Activated naive CD8-positive, alpha-beta T cell treated with anti-CD3 and anti-CD28 coated beads, Interleukin-2, amount 10 ng/mL, durations not matched to agents 7 days and 5 days (primary cell): ENCODE measurements at places on chromosomes 1 and 21. TPM values are rescaled to one million over a fixed set of nuclear protein-coding genes. Genes with fewer than 3 reads are reported as not detected.

Gene OR6K3
- total RNA-seq = not detected

Gene LRRIQ3
- total RNA-seq = 1.8 TPM

Gene TRIM46
- 12.4 TPM for total RNA-seq

Gene TSACC
- total RNA-seq = not detected

DNA sequence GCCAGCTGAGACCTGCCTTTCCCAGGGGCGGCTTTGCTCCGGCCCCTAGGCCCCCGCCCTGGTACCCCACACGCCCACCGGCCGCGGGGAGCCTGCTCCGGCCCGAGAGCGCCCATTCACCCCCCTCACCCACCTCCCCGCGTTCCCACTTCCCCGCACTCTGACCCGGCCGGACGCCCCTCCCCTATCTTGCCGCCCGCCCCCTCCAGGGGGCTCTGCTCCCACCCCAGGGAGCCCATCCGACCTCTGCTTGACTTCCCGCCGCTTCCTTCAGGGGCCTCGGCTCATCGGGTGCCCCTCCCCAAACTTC, 466 bp downstream of the HTR6 start:
- peaks cover 58% of the 10 kb centered on the region for H3K27me3 ChIP-seq
- no peaks in the 10 kb centered on the region for H3K36me3 ChIP-seq
- H3K4me1 ChIP-seq = peaks cover 7% of the 10 kb centered on the region
- peak overlapping the region; percentile 43 for H3K4me3 ChIP-seq
- H3K27ac ChIP-seq = no peak overlapping the region

- no peaks in the 10 kb centered on the region for H3K36me3 ChIP-seq
- H3K4me1 ChIP-seq = no peaks in the 10 kb centered on the region
- no peak overlapping the region for H3K4me3 ChIP-seq
- H3K27me3 ChIP-seq = peaks cover 9% of the 10 kb centered on the region
- DNase-seq = no peak
- no peak overlapping the region for H3K27ac ChIP-seq
Measured at GRCh38 chr1:220391491-220391890, 119.2 kb upstream of the RAB3GAP2 start.

GRCh38 chr1:36466370-36467026, 2.3 kb upstream of the MRPS15 start:
- H3K27ac ChIP-seq = no peak overlapping the region
- H3K36me3 ChIP-seq = peaks cover 6% of the 10 kb centered on the region

- no peaks in the 10 kb centered on the region for H3K36me3 ChIP-seq
- H3K4me3 ChIP-seq = no peak overlapping the region
- peaks cover 26% of the 10 kb centered on the region for H3K4me1 ChIP-seq
- no peak for DNase-seq
- H3K27ac ChIP-seq = no peak overlapping the region
Measured at GRCh38 chr1:54998100-54998499, 633 bp upstream of the BSND start.

DNA sequence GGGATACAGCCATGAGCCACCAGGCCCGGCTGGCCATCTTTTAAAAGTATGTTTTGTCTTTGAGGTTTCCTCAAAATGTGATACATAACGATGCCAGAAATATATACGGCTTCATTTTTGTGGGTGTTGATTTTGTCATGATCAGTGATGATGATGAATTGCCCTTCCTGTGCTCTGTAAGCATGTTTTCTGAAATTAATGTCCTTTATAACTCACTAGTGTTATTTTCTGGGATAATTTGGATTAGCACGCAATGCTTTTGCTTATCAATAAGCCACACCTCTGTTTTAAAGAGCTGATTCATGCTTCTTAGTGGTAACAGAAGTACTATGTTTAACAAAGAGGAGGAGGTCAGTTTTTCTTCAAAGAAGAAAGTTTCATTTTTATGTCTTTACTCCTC, 25.6 kb downstream of the PHACTR4 start:
- no peak for DNase-seq
- no peak overlapping the region for H3K27ac ChIP-seq
- H3K36me3 ChIP-seq = peaks cover 5% of the 10 kb centered on the region
- H3K27me3 ChIP-seq = no peaks in the 10 kb centered on the region
- H3K4me3 ChIP-seq = no peak overlapping the region
- H3K4me1 ChIP-seq = peaks cover 5% of the 10 kb centered on the region

GRCh38 chr1:223859058-223859457, 13.3 kb upstream of the TP53BP2 start:
- DNase-seq = no peak
- no peaks in the 10 kb centered on the region for H3K36me3 ChIP-seq
- no peak overlapping the region for H3K27ac ChIP-seq
- no peaks in the 10 kb centered on the region for H3K4me1 ChIP-seq
- no peak overlapping the region for H3K4me3 ChIP-seq
- peaks cover 9% of the 10 kb centered on the region for H3K27me3 ChIP-seq

- H3K27ac ChIP-seq = peak overlapping the region; percentile 28
- no peaks in the 10 kb centered on the region for H3K27me3 ChIP-seq
- H3K4me3 ChIP-seq = no peak overlapping the region
Measured at GRCh38 chr1:224513787-224514209, 79.2 kb upstream of the WDR26 start.

DNA sequence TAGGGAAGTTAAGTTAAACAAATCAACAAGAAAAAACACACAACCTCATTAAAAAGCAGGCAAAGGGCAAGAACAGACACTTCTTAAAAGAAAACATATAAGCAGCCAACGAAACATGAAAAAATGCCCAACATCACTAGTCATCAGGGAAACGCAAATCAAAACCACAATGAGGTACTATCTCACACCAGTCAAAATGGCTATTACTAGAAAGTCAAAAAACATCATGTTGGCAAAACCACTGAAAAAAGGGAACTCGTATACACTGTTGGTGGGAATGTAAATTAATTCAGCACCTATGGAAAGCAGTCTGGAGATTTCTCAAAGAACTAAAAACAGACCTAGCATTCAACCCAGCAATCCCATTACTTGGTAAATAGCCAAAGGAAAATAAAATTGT, 51.1 kb downstream of the HSF2BP start:
- H3K4me3 ChIP-seq = no peak overlapping the region
- no peak overlapping the region for H3K27ac ChIP-seq
- H3K27me3 ChIP-seq = peaks cover 9% of the 10 kb centered on the region
- no peaks in the 10 kb centered on the region for H3K36me3 ChIP-seq
- no peak for DNase-seq

- H3K4me3 ChIP-seq = no peak overlapping the region
- H3K36me3 ChIP-seq = peaks cover 16% of the 10 kb centered on the region
- H3K27ac ChIP-seq = peak overlapping the region; percentile 99
- no peaks in the 10 kb centered on the region for H3K27me3 ChIP-seq
Measured at GRCh38 chr21:41360072-41360821, 1.6 kb upstream of the MX2 start.

GRCh38 chr1:157090196-157090647, 9.4 kb downstream of the ETV3L start:
- no peaks in the 10 kb centered on the region for H3K36me3 ChIP-seq
- H3K27ac ChIP-seq = no peak overlapping the region
- no peak overlapping the region for H3K4me3 ChIP-seq
- DNase-seq = peak; percentile 88

DNA sequence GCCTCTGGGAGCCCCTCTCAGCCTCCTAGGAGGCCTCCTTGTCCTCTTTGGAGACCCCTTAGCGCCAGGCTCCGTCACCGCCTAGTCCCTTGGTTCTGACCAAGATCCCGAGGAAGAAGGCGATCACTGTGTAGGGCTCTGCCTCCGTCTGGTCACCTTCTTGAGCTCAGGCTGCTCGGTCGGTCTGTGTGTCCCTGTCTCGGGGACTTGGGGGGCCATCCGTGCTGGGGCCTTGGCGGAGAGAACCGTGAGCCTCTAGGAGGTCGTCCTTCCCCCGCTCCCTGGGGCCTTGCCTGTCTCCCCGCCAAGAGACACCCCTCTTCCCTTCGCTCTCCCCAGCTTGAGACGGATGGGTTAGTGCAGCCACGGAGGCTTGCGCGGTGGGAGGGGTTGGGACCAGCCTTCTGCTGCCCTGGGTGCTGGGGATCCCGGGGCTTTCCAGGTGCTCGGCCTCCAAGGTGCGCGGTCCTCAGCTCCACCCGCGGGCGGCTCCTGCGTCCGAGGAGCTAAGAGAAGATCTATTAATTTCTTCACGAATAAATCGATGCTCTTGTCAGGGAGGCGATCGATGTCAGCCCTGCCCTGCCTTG, 701 bp upstream of the INSRR start:
- H3K27ac ChIP-seq = no peak overlapping the region
- peaks cover 39% of the 10 kb centered on the region for H3K4me1 ChIP-seq
- peak; percentile 57 for DNase-seq
- H3K27me3 ChIP-seq = peaks cover 37% of the 10 kb centered on the region
- H3K36me3 ChIP-seq = peaks cover 2% of the 10 kb centered on the region

DNA sequence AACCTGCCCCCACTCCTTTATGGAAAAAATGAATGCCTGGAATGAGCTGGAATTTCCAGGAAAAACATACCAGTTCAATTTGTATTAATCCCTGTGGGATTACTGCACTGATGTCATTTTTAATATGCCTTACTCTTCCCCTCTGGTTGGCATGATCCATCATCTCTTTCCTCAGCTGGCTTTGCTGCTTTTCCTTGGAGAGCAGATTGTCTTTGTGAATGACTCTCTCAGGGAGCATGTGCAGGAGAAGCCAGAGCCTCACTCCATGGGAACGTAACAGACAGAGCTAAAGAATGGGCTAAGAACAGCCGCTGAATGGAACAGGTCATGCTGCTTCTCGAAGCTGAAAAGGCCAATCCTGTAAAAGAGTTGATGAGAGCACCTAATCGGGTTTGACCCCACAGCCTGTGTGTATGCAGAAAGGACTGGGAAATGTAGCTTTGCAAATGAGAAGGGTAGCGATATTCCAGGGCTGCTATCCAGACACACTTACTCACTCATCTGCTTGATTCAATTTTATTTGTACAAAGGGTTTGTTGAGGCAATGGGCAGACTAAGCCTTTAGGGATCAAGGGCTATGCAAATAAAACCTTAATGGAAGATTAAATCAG, 20.7 kb downstream of the PHC2 start:
- DNase-seq = no peak
- H3K27ac ChIP-seq = no peak overlapping the region
- H3K36me3 ChIP-seq = no peaks in the 10 kb centered on the region

- H3K4me3 ChIP-seq = peak overlapping the region; percentile 37
- peak; percentile 48 for DNase-seq
- no peaks in the 10 kb centered on the region for H3K27me3 ChIP-seq
- H3K36me3 ChIP-seq = peaks cover 23% of the 10 kb centered on the region
- peaks cover 48% of the 10 kb centered on the region for H3K4me1 ChIP-seq
Measured at GRCh38 chr1:6037338-6037762, 8.3 kb upstream of the KCNAB2 start.

GRCh38 chr1:154747740-154748404, 122.2 kb downstream of the KCNN3 start:
- H3K27ac ChIP-seq = peak overlapping the region; percentile 92
- DNase-seq = peak; percentile 64
- H3K4me3 ChIP-seq = peak overlapping the region; percentile 71
- peaks cover 15% of the 10 kb centered on the region for H3K27me3 ChIP-seq
- no peaks in the 10 kb centered on the region for H3K36me3 ChIP-seq
- peaks cover 59% of the 10 kb centered on the region for H3K4me1 ChIP-seq

DNA sequence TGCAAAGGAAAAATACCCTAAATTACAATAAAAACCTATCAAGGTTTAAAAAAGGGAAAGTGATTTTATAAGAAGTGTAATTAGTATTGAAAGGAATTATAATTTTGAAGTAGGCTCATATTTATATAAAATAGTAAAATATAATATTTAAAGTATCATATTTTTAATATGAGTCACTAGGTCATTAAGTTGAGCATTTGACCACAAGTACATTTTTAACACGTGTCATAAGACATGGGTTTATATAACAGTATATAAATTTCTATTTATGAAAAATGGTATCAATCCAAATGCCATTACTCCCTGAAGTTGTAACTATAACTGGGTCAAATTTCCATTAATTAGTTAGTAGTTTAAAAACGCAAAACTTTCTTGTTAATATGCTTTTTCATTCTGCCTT, 365.9 kb downstream of the COL11A1 start:
- H3K27me3 ChIP-seq = no peaks in the 10 kb centered on the region
- H3K27ac ChIP-seq = no peak overlapping the region
- no peaks in the 10 kb centered on the region for H3K36me3 ChIP-seq
- no peaks in the 10 kb centered on the region for H3K4me1 ChIP-seq
- no peak overlapping the region for H3K4me3 ChIP-seq
- DNase-seq = no peak

- H3K27ac ChIP-seq = no peak overlapping the region
- no peak for DNase-seq
- H3K27me3 ChIP-seq = no peaks in the 10 kb centered on the region
- no peak overlapping the region for H3K4me3 ChIP-seq
Measured at GRCh38 chr21:46363698-46364097, 39.7 kb downstream of the PCNT start.
